ENCODE measurements at places on chromosomes 2 and 18.
A peak's percentile ranks its signal among the peaks of the same experiment; 100 is the strongest.

GRCh38 chr18:75131381-75132000 is 77.4 kb downstream of the PTGR3 start:
- DNase-seq: no peak

DNA sequence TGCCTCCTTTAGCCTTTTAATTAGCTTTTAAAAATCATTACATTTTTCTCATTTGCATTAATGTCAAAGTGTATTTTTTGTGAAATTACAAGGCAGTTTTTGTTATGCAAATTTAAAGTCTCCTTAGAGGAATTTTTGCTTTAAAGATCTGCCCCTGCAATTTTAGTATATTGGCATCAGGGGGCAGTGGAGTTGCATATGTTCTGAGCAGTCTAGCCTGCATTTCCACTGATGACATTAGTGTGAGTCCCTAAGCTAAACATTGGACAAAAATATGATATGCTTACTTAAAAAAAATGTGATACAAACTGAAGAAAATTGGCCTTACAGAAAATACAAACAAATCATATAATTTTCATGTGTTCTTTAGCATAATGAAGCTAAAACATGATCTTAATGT is 426.5 kb downstream of the SLC4A3 start:
- no peak for DNase-seq

DNA sequence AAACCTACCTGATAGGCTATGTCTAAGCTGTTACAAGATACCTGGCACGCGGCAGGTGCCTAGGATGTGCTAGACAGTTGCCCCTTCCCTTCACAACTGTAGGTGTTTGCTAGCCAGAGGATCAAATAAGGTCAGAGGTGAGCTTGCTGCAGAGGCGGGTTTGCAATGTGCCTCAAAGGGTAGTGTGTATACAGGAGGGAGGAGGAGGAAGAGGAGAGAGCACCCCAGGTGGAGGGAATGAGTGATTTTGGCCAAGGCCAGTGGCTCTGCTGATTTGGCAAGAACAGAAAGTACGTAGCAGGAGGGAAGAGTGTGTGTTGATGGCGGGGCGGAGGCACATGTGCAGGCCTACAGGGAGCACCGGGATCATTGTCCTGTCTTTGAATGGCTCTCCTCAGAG is 236.5 kb downstream of the HAUS1 start:
- DNase-seq: no peak

DNA sequence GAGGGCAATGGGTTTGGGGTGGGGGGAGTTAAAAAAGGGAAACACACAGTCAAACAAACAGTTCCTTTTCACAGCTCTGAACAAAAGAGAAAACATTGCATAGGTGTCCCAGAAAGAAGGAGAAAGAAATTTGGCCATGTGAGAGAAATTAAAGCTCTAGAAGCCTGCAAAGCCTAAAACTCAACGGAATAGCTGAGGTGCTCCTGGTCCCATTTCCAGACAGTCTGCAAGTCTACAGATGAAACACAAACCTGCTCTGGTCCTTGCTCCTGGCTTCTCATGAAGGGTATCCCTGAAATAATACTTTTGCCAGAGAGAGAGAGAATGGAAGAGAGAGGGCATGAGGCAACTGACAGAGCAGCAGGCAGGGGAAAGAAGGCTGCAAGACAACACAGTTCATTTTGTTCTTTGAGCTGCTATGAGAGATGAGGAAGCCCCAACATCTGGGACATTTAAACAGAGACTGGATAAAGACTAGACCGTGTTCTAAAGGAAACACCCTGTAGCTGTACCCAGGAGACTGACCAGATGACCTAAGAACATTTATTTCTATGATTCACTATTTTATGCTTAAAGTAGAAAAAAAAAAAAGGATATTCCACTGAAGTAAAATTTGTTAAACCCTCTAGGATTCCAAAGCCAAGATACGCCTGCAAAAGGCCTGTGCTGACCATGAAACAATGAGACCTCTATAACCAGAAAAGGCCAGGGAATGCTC is 57.3 kb upstream of the CYP26B1 start:
- no peak for DNase-seq

GRCh38 chr2:75764611-75765010 is 53.9 kb upstream of the GCFC2 start:
- DNase-seq: no peak

DNA sequence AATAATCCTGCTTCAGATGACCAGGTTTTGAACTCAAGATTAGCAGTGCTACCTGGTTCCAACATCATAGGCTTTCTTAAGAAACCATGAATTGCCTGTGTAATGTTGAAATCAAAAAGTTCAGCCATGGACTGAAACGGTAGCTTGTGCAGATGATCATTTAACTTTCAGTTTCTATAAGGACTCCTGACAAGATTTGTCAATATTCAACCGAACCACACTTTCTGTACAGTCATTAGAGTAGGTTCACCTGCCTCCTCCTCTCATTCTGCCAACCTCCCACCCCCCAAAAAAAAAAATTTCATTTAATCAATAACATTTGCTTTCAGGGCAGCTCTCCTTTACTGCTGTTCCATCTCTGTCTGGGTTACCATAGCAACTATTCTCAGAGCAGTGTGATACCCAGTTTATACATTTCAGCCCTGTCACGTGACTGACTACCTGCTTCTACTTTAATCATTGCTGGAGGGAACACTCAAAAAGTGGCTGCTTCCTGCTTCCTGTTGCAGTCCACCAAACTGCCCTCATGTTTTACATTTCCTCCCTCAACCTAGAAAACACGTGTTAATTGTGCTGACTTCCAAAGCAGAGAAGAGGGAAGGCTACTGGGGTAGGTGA is 275.5 kb downstream of the SS18 start:
- DNase-seq: no peak

- no peak for DNase-seq
These were observed 102.1 kb downstream of the FAM117B start for GRCh38 chr2:202736826-202737225.

GRCh38 chr2:39739386-39739785 is 39.7 kb downstream of the THUMPD2 start:
- DNase-seq: peak; percentile 28

GRCh38 chr18:13379930-13380690 is 161.6 kb downstream of the LDLRAD4 start:
- no peak for DNase-seq

GRCh38 chr2:239543702-239544101 is 142.9 kb upstream of the HDAC4 start:
- DNase-seq: no peak

- DNase-seq: peak; percentile 21
These were observed 12.7 kb downstream of the NCK2 start for GRCh38 chr2:105757433-105757832.

DNA sequence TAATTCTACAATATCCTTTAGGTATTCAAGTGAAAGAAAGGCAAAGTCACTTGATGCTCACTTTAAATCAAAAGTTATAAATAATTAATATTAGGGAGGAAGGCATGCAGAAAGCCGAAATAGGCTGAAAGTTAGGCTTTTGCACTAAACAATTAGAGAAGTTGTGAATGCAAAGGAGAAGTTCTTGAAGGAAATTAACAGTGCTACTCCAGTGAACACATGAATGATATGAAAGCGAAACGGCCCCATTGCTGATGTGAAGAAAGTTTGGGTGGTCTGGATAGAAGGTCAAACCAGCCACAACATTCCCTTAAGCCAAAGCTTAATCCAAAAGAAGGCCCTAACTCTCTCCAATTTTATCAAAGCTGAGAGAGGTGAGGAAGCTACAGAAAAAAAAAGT is 103.1 kb upstream of the CXCR4 start:
- peak; percentile 51 for DNase-seq

DNA sequence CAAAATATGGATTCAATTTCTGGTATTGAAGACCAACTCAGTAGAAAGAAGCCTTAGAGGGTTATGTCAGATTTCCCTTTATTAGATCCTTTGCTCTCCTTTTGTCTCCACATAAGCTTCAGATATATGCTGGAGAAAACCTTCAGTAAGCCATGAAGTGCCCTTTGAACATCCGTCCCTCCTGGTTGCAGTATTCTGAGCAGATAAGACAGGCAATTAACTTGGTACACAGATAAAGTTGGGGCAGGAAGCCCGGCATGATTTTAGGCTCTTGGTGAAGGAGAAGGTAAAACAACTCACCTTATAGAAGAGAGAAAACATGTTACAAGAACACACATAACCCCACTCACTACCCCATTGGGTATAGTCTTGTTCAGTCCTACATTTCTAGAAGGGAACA is 76.4 kb downstream of the SRD5A2 start:
- DNase-seq: no peak

- DNase-seq: no peak
These were observed 85.3 kb downstream of the ZNF407 start for GRCh38 chr18:74682991-74683297.

- DNase-seq: peak; percentile 71
These were observed 25.7 kb downstream of the SRBD1 start for GRCh38 chr2:45585267-45585861.

DNA sequence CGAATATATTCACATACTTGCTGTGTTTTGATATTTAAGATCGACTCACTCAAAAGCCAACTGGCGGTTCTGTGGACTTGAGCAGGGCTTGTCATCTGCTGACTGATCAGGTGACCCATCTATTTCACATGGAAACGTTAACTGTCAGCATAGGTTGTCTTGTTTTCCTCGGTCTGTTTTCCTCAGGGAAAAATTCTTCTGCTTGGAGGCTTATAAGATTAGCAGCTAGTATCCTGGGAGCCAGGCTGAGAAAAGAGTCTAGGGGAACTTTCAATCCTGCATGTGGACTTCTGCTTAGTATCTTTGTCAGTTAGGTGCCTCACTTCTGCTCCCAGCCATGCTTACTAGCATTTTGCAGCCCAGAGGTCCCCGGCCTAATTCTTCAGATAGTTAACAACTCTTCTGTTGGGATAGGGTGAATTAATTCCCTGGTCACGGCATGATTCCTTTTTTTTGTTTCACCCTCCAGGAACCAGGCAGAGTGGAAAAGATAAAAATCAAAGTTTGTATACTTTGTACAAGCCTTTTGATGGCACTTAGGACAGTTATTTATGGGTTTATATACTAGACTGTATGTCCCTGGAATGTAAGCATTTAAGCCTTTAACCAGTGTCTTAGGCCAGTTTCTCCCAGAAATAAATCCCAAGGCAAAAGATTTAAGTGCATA is 226.0 kb downstream of the GULP1 start:
- DNase-seq: no peak

DNA sequence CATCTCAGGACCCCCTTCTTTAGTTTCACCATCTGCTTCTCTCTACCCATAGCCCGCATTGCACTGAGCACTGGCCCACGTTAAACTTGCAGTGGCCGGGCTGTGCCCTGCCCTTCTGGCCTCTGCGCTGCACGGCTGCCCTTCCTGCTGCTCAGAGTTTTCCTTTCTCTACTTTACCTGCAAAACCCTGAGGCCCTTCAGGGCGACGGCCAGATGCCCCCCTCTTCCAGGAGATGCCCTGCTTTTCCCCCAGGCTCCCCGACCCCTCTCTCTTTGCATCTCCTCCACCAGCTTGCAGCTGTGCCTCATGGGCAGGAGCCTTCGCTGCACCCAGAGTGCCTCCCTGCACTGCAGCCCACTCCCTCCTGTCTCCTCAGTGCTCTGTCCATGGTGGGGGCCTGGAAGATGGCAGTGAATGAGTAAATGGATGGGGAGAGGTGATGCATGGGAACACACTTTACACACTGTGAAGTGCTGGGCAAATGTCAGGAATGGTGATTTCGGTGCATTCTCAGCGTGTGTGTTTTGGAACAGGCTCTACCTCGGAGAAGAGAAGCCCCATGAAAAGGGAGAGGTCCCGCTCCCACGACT is 53.8 kb downstream of the NTSR2 start:
- DNase-seq: no peak

DNA sequence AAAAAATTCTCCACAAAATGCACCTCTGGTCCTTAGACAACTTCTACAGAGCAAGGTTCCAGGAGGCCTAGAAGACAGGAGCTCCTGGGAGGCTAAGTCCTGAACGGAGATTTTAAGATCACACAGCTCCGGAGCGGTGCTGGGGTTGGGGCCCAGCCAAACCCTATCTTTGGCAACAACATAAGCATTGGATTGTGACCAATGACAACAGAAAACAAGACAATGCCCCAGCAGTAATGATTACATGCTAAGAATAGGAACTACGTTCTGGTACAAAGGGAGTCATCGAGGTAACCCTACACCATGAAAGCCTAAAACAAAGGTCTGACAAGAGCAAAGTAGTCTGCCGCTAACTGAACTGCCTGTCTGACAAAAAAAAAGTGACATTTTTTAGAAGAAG is 171.2 kb downstream of the CMPK2 start:
- DNase-seq: no peak

DNA sequence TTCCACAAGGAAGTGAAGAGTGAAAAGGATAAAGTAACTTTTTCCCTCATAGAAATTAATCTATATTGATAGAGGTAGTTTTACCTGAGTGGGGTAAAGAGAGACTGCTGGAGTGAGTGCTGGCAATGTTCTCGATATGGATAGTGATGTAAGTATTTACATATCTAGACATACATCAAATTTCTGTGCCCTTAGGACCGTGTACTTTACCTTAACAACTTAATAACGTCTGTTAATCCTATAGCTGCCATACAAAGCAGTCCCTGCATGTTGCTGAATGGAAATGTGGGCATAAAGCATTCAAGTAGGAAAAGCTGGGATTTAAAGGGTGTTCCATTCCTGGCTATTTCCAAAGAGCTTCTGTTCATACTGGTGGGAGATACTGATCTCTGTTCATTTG is 162.4 kb upstream of the NOSTRIN start:
- no peak for DNase-seq

DNA sequence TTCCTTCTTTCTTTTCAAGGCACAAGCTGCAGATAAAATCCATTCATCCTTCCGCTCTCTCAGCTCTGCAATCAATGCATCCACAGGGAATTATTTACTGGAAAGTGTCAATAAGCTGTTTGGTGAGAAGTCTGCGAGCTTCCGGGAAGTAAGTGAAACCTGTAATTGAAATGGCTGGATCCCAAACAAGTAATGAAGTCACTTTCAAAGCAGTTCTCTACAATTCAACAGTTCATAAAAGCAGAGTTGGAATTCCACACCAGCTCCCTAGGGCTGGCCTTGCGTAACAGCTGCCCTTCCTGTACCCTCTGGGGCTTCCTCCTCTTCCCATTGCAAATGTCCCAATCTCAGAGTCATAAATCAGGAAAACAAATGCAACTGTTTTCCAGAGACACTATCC is 9.6 kb downstream of the SERPINB2 start:
- DNase-seq: no peak

DNA sequence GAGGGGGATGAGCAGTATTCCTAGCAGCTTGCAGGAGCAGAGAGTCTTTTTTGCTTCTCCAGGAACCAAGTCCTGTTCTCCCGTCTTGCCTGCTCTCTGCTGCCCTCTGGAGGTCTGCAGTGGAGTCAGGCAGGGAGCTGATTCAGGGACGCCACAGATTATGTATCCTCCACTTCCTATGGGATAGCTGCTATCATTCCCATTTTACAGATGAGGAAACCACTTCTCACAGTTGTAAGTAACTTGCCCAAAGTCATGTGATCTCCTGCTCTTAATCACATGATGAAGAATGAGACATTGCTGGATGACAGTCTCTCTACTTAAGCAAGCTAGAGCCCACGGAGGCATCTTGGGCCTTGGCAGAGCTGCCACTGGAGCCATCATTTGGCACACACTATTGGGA is 8.3 kb downstream of the SLC4A5 start:
- peak; percentile 84 for DNase-seq
